T-helper 17 cell (primary cell): ENCODE measurements at places on chromosomes 7 and 10. TPM values are rescaled to one million over a fixed set of nuclear protein-coding genes. Genes with fewer than 3 reads are reported as not detected.

- DNase-seq, result no peak
Measured at GRCh38 chr10:30527623-30528428, 93.8 kb downstream of the MAP3K8 start.

Gene LOXL4
- not detected for total RNA-seq

Gene CAMK2B
- not detected for total RNA-seq

Gene DGKI
- total RNA-seq, result 0.26 TPM
